AG10803 (cell line): ENCODE measurements at places on chromosomes 2 and 18.
A peak's percentile ranks its signal among the peaks of the same experiment; 100 is the strongest.

GRCh38 chr2:118881490-118882129, 34.2 kb upstream of the EN1 start:
- peak; percentile 31 for DNase-seq

DNA sequence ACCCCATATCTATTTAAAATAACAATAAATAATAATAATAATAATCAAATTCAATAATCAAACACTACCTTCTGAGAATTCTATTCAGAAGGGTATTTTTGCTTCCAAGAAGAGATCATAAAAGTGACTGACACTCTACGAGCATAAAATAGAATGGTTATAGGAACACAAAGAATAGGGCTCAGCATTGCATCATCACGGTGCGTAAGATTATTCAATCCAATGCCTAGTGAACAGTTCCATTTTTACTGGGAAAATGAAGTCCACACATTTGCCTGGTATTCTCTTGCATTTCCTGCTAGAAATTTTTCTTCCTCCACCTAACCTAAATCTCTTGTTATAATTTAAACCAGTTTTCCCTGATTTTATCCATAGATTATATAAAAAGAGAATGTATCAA, 55.8 kb downstream of the AP1S3 start:
- DNase-seq, result no peak

GRCh38 chr2:198916548-198917080, 541.1 kb downstream of the SATB2 start:
- DNase-seq, result no peak

DNA sequence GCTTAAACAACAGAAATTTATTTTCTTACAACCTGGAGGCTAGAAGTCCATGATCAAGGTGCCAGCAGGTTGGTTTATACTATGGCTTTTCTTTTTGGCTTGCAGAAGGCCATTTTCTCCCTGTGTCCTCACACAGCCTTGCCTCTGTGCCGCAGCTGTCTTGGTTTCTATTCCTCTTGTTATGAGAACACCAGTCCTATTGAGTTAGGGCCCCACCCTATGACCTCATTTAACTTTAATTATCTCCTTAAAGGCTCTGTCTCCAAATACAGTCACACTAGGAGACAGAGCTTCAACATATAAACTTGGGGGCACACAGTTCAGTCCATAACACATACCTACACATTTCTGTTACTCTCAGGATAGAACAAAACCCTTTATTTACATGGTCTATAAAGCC, 17.3 kb upstream of the RHOB start:
- no peak for DNase-seq

DNA sequence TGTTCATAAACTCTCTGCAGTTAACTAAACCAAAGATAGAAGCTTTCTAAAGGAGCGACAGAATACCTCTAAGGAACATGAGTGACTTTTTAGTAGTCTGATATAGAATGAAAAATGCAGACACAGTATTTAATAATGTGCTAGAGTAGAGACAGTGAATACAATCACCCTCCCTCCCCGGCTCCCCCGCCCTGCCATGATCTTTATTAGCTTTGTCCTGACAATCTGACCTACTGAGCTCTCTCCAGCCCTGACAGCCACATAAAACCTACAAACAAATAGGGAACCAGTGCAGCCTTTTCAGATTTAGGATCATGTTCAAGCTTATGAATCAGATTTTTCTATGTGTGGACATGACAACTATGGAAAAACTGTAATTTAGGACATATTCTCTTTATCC, 777.6 kb upstream of the FANCL start:
- DNase-seq, result no peak

DNA sequence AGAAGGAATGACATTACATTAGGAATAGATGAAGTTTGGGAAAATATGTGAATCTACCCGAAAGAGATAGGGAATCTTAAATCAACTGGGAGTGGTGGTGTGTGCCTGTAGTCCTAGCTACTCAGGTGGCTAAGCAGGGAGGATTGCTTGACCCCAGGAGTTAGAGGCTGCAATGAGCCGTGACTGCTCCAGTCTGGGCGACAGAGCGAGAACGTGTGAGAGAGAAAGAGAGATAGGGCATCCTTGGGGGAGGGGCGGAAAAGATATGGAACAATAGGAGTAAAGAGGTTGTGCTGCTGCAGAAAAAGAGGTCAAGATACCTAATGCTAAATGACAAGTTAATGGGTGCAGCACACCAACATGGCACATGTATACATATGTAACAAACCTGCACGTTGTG, 47.1 kb upstream of the ADAM23 start:
- DNase-seq, result no peak
